ENCODE measurements at places on chromosomes 7 and 10.

DNA sequence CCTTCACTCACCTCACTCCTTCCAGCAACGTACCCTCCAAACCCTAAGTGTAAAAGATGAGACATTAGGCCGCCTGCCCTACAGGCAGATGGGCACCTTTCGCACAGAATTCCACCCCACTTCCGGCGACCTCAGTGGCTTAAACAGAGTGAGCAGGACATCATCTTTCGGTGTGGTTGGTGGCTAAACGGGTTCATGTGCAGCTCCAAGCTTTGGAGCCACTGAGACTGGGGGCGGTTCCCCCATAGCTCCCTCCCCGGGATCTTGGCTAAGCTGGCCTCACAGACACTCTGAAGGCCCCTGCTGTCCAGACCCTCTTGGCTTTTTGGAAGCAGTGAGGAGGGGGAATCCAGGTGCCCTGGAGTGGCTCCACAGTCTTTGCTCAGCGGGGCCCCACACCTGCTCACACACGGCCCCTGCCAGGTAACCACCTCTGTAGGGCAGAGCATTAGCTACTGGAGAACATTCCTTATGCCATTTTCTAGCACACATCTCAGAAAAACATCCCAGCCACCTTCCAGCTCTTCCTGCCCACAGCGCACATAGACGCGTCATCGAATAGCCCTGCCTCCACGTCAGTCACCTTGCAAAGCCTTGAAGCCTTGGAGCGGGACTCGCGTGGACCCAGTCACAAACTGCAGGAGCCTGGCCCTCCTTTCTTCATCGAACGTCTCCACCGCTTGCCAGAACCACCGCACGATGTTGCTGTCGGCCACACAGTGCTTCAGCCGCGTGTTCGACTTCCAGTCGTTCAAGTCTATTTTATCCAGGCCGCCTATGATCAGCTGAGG lies 108.8 kb downstream of the SMURF1 start:
- DNase-seq = no peak

GRCh38 chr10:86659721-86660453 lies 5.5 kb downstream of the OPN4 start:
- no peak for DNase-seq

- no peak for DNase-seq
These were observed 35.8 kb downstream of the RBM17 start for GRCh38 chr10:6124666-6125065.

DNA sequence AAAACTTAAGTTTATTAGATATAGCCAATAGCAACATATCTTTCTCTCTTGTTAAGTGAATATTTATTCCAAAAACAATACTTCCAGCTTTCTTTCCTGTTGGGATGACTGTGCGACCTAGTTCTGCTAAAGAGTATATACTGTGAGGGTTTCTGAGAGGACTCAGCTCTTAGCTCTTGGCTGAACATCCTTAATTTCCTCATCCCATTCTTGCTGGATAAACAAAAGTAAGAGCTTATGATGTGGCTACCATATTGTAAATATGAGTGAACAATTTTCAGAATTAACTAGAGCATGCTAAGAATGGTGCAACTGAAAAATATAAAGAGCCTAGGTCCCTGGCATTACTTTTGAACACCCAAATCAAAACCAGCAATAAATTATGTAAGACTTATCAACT lies 279.5 kb upstream of the GNAI1 start:
- no peak for DNase-seq

- no peak for DNase-seq
These were observed 16.6 kb upstream of the TAS2R60 start for GRCh38 chr7:143426479-143427142.

Data from activated CD4-positive, alpha-beta T cell treated with anti-CD3 and anti-CD28 coated beads for 4 hours (primary cell).